ENCODE measurements at places on chromosomes 3 and 15. TPM values are rescaled to one million over a fixed set of nuclear protein-coding genes. Genes with fewer than 3 reads are reported as not detected.

- H3K36me3 ChIP-seq: no peaks in the 10 kb centered on the region
- peaks cover 6% of the 10 kb centered on the region for H3K27me3 ChIP-seq
- no peak overlapping the region for H3K4me3 ChIP-seq
- no peak overlapping the region for H3K27ac ChIP-seq
- no peaks in the 10 kb centered on the region for H3K4me1 ChIP-seq
Measured at GRCh38 chr3:39433642-39434041, 27.1 kb downstream of the RPSA start.

DNA sequence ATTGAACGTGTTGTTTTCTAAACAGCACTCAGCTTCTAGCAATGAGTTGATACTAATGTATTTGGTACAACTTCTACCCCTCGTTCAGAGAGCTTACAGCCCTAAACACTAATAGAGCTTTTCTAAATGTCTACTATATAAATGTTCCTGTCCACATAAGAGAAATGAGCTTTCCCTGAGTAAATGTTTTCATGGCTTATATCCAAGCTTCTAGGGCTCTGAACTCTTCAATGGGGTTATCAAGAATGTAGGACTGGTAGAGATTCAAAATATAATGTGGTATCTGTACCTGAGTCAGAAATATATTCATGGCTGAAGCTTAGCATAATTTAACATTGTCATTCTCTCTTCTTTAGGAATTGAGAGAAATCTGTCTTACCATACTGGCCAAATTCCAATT lies 73.4 kb downstream of the SERPINI1 start:
- no peaks in the 10 kb centered on the region for H3K27me3 ChIP-seq
- no peak for DNase-seq
- no peaks in the 10 kb centered on the region for H3K4me1 ChIP-seq
- H3K36me3 ChIP-seq: no peaks in the 10 kb centered on the region
- H3K27ac ChIP-seq: no peak overlapping the region

DNA sequence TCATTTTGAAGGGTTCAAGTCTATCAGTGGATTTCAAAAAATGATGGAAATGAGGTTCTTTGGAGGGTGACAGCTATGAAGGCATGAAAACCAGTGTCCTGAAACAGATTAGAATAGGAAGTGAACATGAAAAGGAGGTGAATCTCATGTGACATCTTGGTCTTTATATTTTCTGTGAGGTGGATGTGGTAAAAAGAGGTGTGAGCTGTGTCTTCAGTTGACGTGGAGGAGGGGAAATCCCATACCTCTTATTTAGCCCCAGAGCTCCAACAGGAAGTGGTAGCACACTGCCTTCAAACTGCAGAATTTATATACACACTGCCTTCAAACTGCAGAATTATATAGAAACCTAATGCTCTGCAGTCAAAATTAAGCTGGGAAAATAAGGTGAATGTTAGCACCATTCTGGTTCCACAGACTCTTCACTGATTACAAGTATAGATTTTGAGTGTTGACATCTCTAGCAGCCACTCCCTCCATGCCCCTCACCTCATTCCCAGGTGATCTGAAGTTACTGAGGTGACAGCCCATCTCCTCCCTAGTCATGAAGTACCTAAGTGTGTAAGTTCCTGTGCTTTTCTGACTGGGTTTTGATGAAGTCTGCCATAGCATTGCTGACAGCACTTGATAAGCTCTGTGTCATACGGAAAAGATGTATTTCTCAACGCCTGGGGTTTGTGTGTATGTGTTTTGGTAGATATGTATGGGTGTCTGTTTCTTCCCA lies 2.7 kb downstream of the RAB8B start:
- DNase-seq: peak; percentile 64
- H3K4me3 ChIP-seq: peak overlapping the region; percentile 93
- peaks cover 70% of the 10 kb centered on the region for H3K4me1 ChIP-seq
- H3K27me3 ChIP-seq: no peaks in the 10 kb centered on the region
- H3K36me3 ChIP-seq: peaks cover 12% of the 10 kb centered on the region

DNA sequence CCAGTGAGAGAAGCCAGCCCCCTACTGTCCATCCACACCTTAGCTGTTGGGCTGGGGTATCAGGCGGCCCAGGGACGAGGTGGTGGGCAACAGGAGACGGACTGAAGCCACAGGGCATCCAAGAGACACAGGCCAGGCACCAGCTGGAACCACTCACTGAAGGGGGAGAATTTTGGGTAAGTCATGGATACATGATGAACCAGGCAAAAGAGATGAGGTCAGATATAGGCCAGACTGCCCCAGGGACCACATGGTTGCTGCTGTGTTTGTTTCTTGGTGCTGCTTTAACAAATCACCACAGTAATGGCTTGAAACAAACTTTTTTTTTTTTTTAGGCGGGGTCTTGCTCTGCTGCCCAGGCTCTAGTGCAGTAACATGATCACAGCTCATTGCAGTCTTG lies 66.4 kb downstream of the SEMA5B start:
- no peaks in the 10 kb centered on the region for H3K4me1 ChIP-seq
- DNase-seq: no peak
- H3K27me3 ChIP-seq: peaks cover 2% of the 10 kb centered on the region

GRCh38 chr3:117486719-117487716 lies 777.4 kb downstream of the TUSC7 start:
- no peaks in the 10 kb centered on the region for H3K36me3 ChIP-seq
- H3K27me3 ChIP-seq: no peaks in the 10 kb centered on the region
- no peak overlapping the region for H3K4me3 ChIP-seq
- no peaks in the 10 kb centered on the region for H3K4me1 ChIP-seq

- H3K27ac ChIP-seq: no peak overlapping the region
- no peak for DNase-seq
- H3K27me3 ChIP-seq: no peaks in the 10 kb centered on the region
- H3K36me3 ChIP-seq: no peaks in the 10 kb centered on the region
- no peak overlapping the region for H3K4me3 ChIP-seq
- no peaks in the 10 kb centered on the region for H3K4me1 ChIP-seq
Measured at GRCh38 chr3:173789530-173790162, 392.1 kb downstream of the NLGN1 start.

GRCh38 chr3:69776920-69777581 lies 37.8 kb downstream of the MITF start:
- no peaks in the 10 kb centered on the region for H3K27me3 ChIP-seq
- no peaks in the 10 kb centered on the region for H3K36me3 ChIP-seq
- no peak overlapping the region for H3K27ac ChIP-seq
- DNase-seq: no peak
- H3K4me1 ChIP-seq: no peaks in the 10 kb centered on the region
- no peak overlapping the region for H3K4me3 ChIP-seq

- no peaks in the 10 kb centered on the region for H3K36me3 ChIP-seq
- no peak for DNase-seq
Measured at GRCh38 chr3:186509423-186509822, 34.8 kb downstream of the CRYGS start.

DNA sequence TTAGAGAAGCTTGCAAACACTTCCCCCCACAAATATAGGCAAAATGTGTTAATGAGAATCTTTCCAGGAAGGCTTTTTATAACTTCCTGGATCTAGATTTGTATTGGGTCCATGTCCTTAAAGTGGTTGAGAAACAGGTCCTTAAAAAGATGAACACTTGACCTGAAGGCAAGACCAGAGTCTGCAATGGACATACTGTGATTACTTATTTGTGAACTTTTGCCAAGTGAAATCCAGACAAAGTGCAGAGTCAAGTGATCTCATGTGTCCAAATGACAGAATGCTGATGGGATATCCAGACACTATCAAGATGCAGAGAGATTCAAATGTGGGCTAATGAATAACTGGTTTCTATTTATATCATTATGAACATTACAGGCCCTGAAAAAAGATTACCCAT lies 43.8 kb downstream of the FRMD4B start:
- no peak for DNase-seq
- no peak overlapping the region for H3K27ac ChIP-seq
- no peak overlapping the region for H3K4me3 ChIP-seq
- H3K27me3 ChIP-seq: peaks cover 2% of the 10 kb centered on the region
- H3K4me1 ChIP-seq: no peaks in the 10 kb centered on the region
- H3K36me3 ChIP-seq: peaks cover 3% of the 10 kb centered on the region

Gene TMEM45A
- 0.74 TPM for total RNA-seq

Gene GABRA5
- not detected for total RNA-seq

Gene CD200
- 34.2 TPM for total RNA-seq

Gene SUCLG2
- 53.3 TPM for total RNA-seq

Gene MGLL
- total RNA-seq: 0.31 TPM

Gene SPSB4
- not detected for total RNA-seq
